ENCODE measurements at places on chromosomes 3 and 15.

DNA sequence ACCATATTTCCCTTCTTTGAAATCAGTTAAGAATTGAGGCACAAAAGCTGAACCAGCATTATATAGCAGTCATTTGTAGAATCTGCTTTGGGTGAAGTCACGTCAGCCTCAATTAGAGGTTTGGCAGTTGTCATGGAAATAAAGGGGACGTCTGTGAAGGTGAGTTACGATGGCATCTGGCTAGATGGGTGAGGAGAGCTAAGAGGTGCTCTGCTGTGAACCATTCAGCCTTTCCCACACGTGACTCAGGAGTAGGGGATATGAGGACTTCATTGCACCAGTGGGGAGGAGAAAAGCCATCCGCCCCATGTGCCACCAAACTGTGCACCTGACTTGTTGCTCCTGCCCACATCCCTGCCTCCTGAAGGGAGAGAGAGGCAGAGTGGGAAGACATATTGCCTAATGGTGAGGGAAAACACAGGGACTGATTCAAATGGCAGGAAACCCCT is 2.8 kb upstream of the C15orf40 start:
- DNase-seq = no peak
- no peaks in the 10 kb centered on the region for H3K27me3 ChIP-seq
- no peaks in the 10 kb centered on the region for H3K4me1 ChIP-seq
- H3K27ac ChIP-seq = no peak overlapping the region
- H3K4me3 ChIP-seq = no peak overlapping the region
- no peaks in the 10 kb centered on the region for H3K36me3 ChIP-seq

- no peak for DNase-seq
- no peaks in the 10 kb centered on the region for H3K27me3 ChIP-seq
- no peaks in the 10 kb centered on the region for H3K36me3 ChIP-seq
- peaks cover 4% of the 10 kb centered on the region for H3K4me1 ChIP-seq
These were observed 73.0 kb downstream of the OXNAD1 start for GRCh38 chr3:16337856-16338540.

GRCh38 chr15:57411945-57412768 is 35.9 kb downstream of the CGNL1 start:
- no peak for DNase-seq
- H3K4me3 ChIP-seq = no peak overlapping the region
- H3K36me3 ChIP-seq = peaks cover 3% of the 10 kb centered on the region
- peaks cover 2% of the 10 kb centered on the region for H3K4me1 ChIP-seq
- H3K27me3 ChIP-seq = no peaks in the 10 kb centered on the region

DNA sequence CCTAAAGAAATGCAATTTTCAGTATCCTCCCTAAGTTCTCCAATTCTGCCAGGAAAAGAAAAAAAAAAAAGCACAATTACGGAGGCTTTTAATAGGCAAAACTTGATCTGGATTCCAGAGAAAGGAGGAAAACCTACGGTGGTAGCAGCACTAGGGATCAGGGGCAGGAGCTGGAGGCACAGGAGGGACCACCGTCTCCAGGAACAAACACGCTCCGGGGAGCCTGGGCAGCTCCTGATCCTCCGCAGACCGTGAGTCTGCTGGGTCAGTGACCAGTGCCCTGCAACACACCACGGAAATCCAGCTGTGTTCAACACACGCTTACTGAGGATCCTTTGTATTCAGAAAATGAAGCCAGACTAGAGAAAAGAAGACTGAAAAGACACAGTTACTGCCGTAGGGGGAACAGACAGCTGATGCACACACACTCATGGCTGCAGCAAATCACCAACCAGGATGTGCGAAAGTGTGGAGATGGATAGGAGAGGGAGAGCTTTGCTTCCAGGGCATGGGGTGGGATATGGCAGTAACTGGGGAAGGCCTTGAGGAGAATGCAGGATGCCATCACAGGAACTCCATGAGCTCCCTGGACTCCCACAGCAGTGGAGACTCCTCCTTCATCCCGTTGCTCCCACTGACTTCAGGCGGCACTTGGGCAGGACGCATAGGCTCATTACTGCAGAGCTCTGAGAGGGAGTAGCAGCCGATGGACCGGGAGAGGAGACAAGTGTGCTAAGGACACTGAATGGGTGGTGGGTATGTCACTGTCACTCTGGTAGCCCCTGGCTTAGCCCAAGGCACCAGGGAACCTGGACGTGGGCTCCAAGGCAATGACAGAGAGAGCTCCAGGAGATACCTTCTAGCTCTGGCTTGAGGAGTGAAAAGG is 167.0 kb downstream of the ATP10A start:
- H3K4me1 ChIP-seq = no peaks in the 10 kb centered on the region
- no peaks in the 10 kb centered on the region for H3K27me3 ChIP-seq
- peak; percentile 48 for DNase-seq
- no peaks in the 10 kb centered on the region for H3K36me3 ChIP-seq
- H3K4me3 ChIP-seq = no peak overlapping the region
- H3K27ac ChIP-seq = no peak overlapping the region

- no peaks in the 10 kb centered on the region for H3K27me3 ChIP-seq
- H3K4me3 ChIP-seq = no peak overlapping the region
- no peaks in the 10 kb centered on the region for H3K36me3 ChIP-seq
- H3K27ac ChIP-seq = no peak overlapping the region
These were observed 182.6 kb upstream of the ROPN1 start for GRCh38 chr3:124174476-124174875.

- no peak overlapping the region for H3K27ac ChIP-seq
- no peak for DNase-seq
- H3K27me3 ChIP-seq = no peaks in the 10 kb centered on the region
- H3K36me3 ChIP-seq = peaks cover 1% of the 10 kb centered on the region
- no peak overlapping the region for H3K4me3 ChIP-seq
These were observed 16.1 kb downstream of the SLC28A2 start for GRCh38 chr15:45268135-45268534.

DNA sequence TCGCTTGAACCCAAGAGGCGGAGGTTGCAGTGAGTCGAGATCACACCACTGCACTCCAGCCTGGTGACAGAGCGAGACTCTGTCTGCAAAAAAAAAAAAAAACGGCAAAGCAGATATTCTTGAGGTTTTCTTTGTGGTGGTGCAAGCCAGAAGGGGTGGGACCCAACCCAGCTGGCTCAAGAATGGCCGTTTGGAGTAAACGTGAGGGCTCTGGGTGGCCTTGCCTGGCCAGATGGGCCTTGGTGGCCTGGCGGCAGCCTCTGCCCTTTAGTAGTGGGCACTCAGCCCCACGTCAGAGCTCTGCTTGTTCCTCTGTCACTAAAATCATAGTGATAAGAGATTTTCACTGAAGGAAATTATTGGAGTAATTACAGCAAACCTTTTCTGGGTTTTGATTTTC is 50.5 kb downstream of the ATP1B3 start:
- H3K36me3 ChIP-seq = peaks cover 2% of the 10 kb centered on the region
- peak; percentile 48 for DNase-seq
- no peak overlapping the region for H3K4me3 ChIP-seq
- H3K27me3 ChIP-seq = no peaks in the 10 kb centered on the region
- H3K27ac ChIP-seq = no peak overlapping the region
- H3K4me1 ChIP-seq = no peaks in the 10 kb centered on the region

Measured in aorta (tissue), 5 donors.